ENCODE measurements at places on chromosomes 3 and 15. TPM values are rescaled to one million over a fixed set of nuclear protein-coding genes. Genes with fewer than 3 reads are reported as not detected.
A peak's percentile ranks its signal among the peaks of the same experiment; 100 is the strongest.

MOBP gene
- polyA plus RNA-seq, result not detected

SKOR1 gene
- 0.46 TPM for polyA plus RNA-seq

C3orf49 gene
- polyA plus RNA-seq, result not detected

SLC22A13 gene
- polyA plus RNA-seq, result not detected

GRCh38 chr15:95590533-95591044 lies 739.9 kb upstream of the NR2F2 start:
- no peaks in the 10 kb centered on the region for H3K4me1 ChIP-seq
- H3K27ac ChIP-seq, result no peak overlapping the region
- H3K36me3 ChIP-seq, result no peaks in the 10 kb centered on the region
- no peaks in the 10 kb centered on the region for H3K27me3 ChIP-seq

GRCh38 chr3:5787861-5788488 lies 600.5 kb downstream of the EDEM1 start:
- no peak overlapping the region for H3K4me3 ChIP-seq
- H3K27me3 ChIP-seq, result no peaks in the 10 kb centered on the region
- H3K4me1 ChIP-seq, result no peaks in the 10 kb centered on the region
- peak; percentile 78 for DNase-seq

DNA sequence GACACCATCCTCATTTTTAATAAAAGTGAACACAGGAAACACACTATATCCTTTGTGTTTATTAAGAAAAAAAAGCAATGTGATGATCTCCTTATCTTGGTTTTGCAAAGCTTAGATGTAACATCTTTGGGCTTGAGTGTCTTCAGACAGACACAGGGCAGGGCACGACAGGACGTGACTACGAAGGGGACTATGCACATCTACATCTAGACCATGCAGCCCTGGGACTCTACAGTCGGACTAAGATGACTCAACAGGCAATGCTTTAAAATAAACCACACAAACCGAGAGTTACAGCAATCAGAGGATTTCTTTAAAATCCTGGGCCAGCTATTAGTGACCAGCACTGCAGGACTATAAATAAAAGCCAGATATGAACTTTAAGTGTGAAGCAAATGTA lies 22.8 kb upstream of the TM2D3 start:
- H3K36me3 ChIP-seq, result peaks cover 78% of the 10 kb centered on the region
- no peak for DNase-seq
- no peak overlapping the region for H3K27ac ChIP-seq

DNA sequence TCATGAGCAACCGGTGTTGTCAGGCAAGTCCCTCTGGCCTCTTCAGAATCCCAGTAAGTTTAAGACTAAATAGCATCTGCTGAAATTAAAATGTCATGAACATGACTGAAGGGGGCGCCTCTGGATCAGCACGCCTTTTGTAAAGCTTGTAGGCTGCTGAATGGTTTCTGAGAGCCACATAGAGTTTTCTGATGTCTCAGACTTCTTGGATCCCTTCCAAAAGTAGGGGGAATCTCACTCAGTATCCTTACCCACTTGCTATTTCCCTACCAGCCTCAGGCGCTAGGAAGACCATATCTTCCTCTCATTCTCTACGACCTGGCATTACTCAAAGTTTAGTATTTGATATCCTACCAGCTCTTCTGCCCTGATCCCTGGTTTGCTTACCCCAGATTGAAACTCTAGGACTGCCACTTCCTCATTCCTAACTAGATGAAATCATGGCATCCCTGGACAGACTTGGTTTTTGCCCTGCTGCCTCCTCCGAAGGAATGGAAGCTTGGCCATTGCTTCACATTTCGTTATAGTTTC lies 62.7 kb upstream of the CD47 start:
- H3K27ac ChIP-seq, result no peak overlapping the region
- H3K36me3 ChIP-seq, result no peaks in the 10 kb centered on the region
- peaks cover 8% of the 10 kb centered on the region for H3K4me1 ChIP-seq
- no peaks in the 10 kb centered on the region for H3K27me3 ChIP-seq
- no peak overlapping the region for H3K4me3 ChIP-seq
- DNase-seq, result peak; percentile 39

DNA sequence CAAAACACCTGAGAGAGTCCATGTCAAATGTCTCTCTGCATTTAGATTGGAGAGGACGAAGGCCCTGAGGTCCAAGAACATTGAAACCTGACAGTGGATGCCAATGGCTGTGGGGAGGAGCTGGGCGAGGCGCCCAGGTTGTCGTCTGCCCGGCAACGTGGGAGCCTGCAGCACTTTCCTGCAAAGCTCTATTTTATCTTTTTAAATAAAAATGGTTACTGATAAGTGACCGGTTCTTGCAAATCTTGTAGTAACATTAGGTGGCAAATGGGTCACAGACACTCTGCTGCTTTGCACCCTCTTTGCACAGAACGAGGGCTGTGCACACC lies 19.5 kb upstream of the FANCD2 start:
- H3K4me3 ChIP-seq, result no peak overlapping the region
- H3K27ac ChIP-seq, result no peak overlapping the region
- H3K27me3 ChIP-seq, result no peaks in the 10 kb centered on the region
- peaks cover 33% of the 10 kb centered on the region for H3K4me1 ChIP-seq
- no peaks in the 10 kb centered on the region for H3K36me3 ChIP-seq

DNA sequence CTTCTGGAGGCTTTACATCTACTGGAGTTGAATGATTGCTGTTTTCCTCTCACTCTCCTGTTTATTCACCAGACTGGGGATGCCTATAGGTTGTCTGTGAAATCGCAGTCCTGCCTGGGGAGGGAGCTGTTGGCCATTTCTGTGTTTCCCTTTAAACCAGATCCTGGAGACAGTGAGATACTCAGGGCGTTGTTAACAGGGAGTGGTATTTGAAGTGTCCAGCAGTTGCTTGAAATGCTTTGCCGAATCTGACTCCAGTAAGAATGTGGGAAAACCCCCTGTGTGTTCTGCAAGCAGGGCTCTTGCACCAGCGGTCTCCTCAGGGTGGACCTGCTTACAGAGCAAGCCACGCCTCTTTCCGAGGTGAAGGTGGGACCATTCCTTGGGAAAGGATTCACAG lies 4.3 kb upstream of the LRRK1 start:
- no peaks in the 10 kb centered on the region for H3K36me3 ChIP-seq
- H3K4me3 ChIP-seq, result no peak overlapping the region
- peaks cover 18% of the 10 kb centered on the region for H3K27me3 ChIP-seq
- no peak overlapping the region for H3K27ac ChIP-seq
- H3K4me1 ChIP-seq, result peaks cover 21% of the 10 kb centered on the region
- peak; percentile 27 for DNase-seq

- DNase-seq, result no peak
- H3K4me1 ChIP-seq, result no peaks in the 10 kb centered on the region
- H3K4me3 ChIP-seq, result no peak overlapping the region
- no peak overlapping the region for H3K27ac ChIP-seq
- no peaks in the 10 kb centered on the region for H3K36me3 ChIP-seq
These were observed 9.1 kb upstream of the MFSD1 start for GRCh38 chr3:158792709-158793108.

DNA sequence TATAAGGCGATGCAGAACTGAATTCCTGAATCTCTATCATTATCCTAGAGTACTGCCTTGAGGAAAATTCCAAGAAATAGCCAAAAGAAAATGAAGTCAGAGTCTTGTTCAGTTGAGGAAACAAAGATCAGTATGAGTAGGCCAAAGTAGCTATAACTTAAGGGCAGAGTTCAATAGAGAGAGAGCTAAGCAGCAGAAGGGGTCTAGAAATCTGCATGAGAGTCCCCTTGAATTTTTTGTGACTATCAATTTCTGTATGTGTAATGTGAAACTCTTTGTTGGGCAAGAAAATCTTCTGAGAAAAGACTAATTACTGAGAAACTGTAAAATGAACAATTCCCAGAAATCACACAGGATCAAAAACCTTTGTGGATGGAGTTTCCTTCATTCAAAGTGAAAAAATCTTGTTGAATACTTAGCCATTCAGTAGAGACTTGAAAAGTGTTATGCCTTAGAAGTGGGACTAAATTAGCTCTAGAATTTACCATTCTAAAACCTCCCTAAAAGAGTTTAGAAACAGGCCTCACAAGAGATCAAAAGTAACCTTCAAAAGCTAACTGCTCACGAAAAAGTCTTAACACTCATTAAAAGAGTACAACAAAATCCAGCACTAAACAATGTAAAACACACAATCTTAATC lies 43.1 kb upstream of the FNDC3B start:
- DNase-seq, result no peak
- no peaks in the 10 kb centered on the region for H3K27me3 ChIP-seq
- H3K36me3 ChIP-seq, result no peaks in the 10 kb centered on the region
- no peaks in the 10 kb centered on the region for H3K4me1 ChIP-seq
- no peak overlapping the region for H3K4me3 ChIP-seq

DNA sequence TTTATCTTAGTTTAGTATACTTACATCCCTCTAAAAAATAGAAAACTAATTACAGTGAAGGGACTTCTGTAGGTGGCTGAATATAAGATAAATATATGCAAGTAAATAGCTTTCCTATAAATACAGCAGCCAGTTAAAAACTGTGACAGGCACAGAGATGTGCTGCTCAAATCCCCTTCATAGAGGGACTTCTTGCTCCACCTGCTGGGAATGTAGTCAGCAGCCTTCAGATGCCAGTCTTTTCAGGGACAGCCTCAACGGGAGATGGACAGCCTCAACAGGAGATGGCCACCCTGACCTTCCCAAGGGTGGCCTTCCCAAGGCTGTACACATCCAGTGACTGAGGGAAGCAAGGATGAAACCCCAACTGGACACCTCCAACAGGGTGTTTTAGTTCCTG lies 15.7 kb upstream of the PRR23E start:
- H3K27me3 ChIP-seq, result no peaks in the 10 kb centered on the region
- no peak overlapping the region for H3K27ac ChIP-seq
- no peaks in the 10 kb centered on the region for H3K36me3 ChIP-seq
- no peaks in the 10 kb centered on the region for H3K4me1 ChIP-seq

DNA sequence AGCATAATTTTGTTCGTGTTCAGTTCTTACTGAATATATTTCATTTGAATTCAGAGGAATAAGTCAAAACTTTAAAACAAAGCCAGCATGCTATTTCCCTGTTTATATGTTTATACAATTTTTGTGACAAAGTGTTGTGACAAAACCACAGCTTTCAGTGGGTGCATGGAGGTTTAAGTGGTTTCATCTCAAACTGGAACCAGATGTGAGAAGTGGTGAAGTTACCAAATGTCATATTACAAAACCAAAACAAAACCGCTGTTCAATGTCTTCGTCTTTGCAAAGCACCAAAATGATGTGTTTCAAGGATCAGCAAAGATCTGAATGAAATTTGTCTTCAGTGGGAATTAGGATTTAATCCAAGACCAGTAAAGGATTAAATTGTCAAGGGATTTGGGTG lies 59.3 kb upstream of the OSTN start:
- H3K4me3 ChIP-seq, result no peak overlapping the region
- H3K4me1 ChIP-seq, result no peaks in the 10 kb centered on the region
- no peaks in the 10 kb centered on the region for H3K27me3 ChIP-seq
- H3K27ac ChIP-seq, result no peak overlapping the region

- DNase-seq, result no peak
- no peak overlapping the region for H3K4me3 ChIP-seq
- no peaks in the 10 kb centered on the region for H3K27me3 ChIP-seq
- no peaks in the 10 kb centered on the region for H3K4me1 ChIP-seq
- H3K27ac ChIP-seq, result no peak overlapping the region
- no peaks in the 10 kb centered on the region for H3K36me3 ChIP-seq
These were observed 208.4 kb upstream of the NANOGP8 start for GRCh38 chr15:35293353-35294130.

All from stomach (tissue), 19 donors.